ENCODE measurements at places on chromosomes 13 and 19.
A peak's percentile ranks its signal among the peaks of the same experiment; 100 is the strongest.

DNA sequence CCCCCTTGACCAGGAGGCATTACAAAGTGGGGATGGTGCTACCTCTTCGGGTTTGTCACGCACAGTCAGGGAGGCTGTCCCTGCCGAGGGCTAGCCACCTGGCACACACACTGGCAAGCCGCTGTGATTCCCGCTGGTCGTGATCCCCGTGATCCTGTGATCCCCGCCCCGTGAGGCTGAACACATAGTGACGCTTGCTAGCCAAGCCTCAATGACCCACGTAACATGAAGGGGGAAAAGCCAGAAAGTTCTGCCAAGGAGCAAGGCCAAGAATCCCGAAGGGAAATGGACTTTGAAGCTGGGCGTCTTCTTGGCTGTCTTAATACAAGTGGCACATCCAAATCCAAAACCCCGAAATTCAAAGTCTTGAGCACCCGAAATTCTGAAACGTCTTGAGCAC, 13.7 kb downstream of the LDLR start:
- no peaks in the 10 kb centered on the region for H3K36me3 ChIP-seq
- no peak overlapping the region for H3K27ac ChIP-seq
- H3K4me1 ChIP-seq = no peaks in the 10 kb centered on the region
- no peak overlapping the region for H3K4me3 ChIP-seq
- no peak for ATAC-seq
- H3K27me3 ChIP-seq = no peaks in the 10 kb centered on the region

DNA sequence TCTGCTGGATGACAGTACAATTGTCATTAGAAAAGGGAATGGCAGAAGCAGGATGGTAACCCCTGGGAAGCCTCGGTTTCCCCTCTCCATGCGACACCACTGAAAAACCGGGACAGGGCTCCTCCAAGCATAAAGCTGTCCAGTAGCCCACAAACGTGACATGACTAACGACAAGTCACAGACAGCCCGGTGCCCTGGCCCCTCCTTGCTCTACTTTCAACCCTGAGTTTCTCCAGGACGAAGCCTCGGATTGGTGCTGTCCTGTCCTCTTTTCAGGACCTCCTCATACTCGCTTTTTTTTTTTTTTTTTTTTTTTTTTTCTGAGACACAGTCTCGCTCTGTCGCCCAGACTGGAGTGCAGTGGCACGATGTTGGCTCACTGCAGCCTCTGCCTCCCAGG, 16.3 kb downstream of the DPP9 start:
- no peaks in the 10 kb centered on the region for H3K27me3 ChIP-seq
- H3K27ac ChIP-seq = peak overlapping the region; percentile 8
- H3K4me3 ChIP-seq = no peak overlapping the region
- peaks cover 39% of the 10 kb centered on the region for H3K4me1 ChIP-seq
- ATAC-seq = no peak

GRCh38 chr19:1130771-1131717, 27.2 kb downstream of the GPX4 start:
- H3K36me3 ChIP-seq = no peaks in the 10 kb centered on the region
- H3K27me3 ChIP-seq = no peaks in the 10 kb centered on the region
- H3K27ac ChIP-seq = peak overlapping the region; percentile 87
- peaks cover 28% of the 10 kb centered on the region for H3K4me1 ChIP-seq

DNA sequence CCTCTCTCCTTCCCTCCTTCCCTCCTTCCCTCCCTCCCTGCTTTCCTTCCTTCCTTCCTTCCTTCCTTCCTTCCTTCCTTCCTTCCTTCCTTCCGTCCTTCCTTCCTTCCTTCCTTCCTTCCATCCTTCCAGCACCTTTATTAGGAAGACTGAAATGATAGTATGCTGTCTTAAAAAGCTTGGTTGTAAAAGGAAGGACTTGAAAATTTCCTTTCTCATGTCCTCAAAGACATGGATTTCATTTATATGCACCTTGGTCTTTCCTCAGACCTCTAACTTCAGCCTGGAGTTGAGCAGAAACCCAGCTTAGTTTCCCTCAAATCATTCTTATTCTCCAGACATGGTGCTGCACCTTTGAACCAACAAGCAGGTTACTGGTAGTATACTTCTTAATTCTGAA, 141.7 kb downstream of the GPC6 start:
- H3K36me3 ChIP-seq = no peaks in the 10 kb centered on the region
- no peaks in the 10 kb centered on the region for H3K27me3 ChIP-seq
- no peak overlapping the region for H3K4me3 ChIP-seq
- H3K27ac ChIP-seq = no peak overlapping the region
- no peak for ATAC-seq
- H3K4me1 ChIP-seq = no peaks in the 10 kb centered on the region

DNA sequence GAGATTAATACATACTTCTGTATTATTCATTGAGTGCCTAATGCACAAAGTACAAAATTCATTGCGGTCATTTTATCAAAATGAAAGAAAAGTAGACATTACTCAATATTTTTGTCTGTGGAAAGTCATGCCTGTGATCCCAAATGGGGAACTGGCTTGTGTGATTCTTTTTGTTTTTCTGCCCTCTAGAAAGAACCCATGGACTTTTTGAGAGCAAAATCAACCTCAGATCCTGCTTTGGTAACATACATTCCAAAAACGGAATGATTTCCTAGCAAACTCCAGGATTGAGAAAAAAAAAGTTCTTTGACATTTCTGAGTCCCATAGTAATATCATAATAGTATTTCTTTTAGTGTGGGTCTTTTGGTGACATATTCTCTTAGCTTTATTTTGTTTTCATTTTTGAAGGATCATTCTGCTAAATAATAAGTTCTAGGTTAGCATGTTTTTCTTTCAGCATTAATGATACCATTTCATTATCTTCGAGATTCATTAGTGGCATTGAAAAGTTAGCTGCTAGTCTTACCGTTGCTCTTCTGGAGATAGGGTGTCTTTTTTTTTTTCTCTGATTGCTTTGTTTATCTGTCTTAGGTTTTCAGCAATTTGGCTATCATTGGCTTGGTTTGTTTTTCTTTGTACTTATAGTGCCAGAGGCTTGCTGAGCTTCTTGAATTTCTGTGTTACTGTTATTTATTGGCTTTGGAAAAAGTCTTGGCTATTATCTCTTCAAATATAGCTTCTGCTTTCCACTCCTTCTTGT, 102.4 kb upstream of the CSNK1A1L start:
- ATAC-seq = no peak
- H3K27ac ChIP-seq = no peak overlapping the region
- H3K4me3 ChIP-seq = no peak overlapping the region
- no peaks in the 10 kb centered on the region for H3K36me3 ChIP-seq
- no peaks in the 10 kb centered on the region for H3K27me3 ChIP-seq

- H3K4me1 ChIP-seq = no peaks in the 10 kb centered on the region
- H3K27ac ChIP-seq = no peak overlapping the region
- no peak overlapping the region for H3K4me3 ChIP-seq
Observed at GRCh38 chr19:27733551-27734266, 1479.2 kb downstream of the UQCRFS1 start.

DNA sequence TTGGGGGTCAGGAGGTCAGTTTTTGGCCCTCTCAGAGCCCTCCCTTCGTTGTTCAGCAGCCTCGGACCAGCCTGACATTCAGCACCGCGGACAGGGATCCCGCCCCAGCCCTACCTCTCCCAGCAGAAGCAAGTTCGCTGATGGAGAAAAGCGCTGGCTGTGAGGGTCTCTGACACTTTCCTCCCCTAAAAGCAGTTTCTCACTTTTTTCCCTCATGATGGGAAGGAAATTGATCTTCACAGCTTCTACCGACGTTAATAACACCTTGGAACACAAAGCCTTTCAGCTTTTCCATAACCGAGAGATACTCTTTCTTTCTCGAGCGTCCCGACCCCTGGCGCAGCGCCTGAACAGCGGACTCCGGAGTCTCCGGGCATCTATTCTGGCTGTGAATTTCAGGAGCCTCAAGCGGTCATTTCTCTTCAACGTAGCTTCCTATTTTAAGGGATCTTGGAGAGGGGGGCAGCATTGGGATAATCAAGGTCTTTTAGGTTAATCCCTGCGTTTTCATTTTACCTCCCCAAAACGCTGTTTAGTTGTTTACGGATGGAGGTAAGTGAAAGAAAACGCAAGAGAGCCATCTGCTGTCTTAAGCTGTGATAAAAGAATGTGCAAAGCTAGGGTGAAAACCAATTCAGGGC, 467.2 kb downstream of the ITGBL1 start:
- peak overlapping the region; percentile 9 for H3K4me3 ChIP-seq
- ATAC-seq = no peak
- H3K36me3 ChIP-seq = no peaks in the 10 kb centered on the region
- peaks cover 82% of the 10 kb centered on the region for H3K27me3 ChIP-seq
- no peak overlapping the region for H3K27ac ChIP-seq

DNA sequence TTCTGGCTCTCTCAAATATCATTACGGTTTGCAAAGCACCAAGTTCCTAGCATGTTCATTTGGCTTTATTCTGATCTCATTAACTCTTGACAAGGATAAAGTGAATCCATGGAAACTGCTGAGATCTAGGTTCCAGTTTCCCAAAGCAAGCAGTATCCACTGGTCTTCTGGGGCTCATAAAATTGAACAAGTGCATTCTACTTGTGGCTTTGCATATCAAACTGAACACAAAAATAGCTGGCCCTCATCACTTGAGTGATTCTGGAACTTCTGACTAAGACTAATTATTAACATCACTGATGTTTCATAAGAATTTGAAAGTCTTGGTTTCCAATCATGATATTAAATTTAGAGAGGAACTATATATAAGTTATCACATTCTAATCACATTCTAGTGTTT, 6.3 kb upstream of the KCTD12 start:
- no peak for ATAC-seq
- no peak overlapping the region for H3K27ac ChIP-seq
- no peaks in the 10 kb centered on the region for H3K4me1 ChIP-seq
- H3K27me3 ChIP-seq = no peaks in the 10 kb centered on the region
- no peaks in the 10 kb centered on the region for H3K36me3 ChIP-seq

GRCh38 chr13:50129081-50129705, 113.9 kb downstream of the KCNRG start:
- peaks cover 70% of the 10 kb centered on the region for H3K27me3 ChIP-seq
- no peak overlapping the region for H3K4me3 ChIP-seq
- peaks cover 66% of the 10 kb centered on the region for H3K4me1 ChIP-seq

Measured in gastroesophageal sphincter (tissue), 4 donors.